ENCODE measurements at places on chromosomes 4 and X.

GRCh38 chr4:6687947-6688878 is 5.5 kb upstream of the S100P start:
- no peak for DNase-seq

GRCh38 chr4:53931461-53931961 is 132.9 kb downstream of the CHIC2 start:
- no peak for DNase-seq

- no peak for DNase-seq
These were observed 288.3 kb upstream of the GALNTL6 start for GRCh38 chr4:171524903-171525302.

GRCh38 chrX:2434270-2435163 is 66.3 kb downstream of the DHRSX start:
- DNase-seq = no peak

GRCh38 chr4:94127707-94128328 is 79.8 kb upstream of the SMARCAD1 start:
- no peak for DNase-seq
